NCI-H2227 treated with DMSO at 0.1 percent for 48 hours (cell line): ENCODE measurements at places on chromosomes 3 and 15.

DNA sequence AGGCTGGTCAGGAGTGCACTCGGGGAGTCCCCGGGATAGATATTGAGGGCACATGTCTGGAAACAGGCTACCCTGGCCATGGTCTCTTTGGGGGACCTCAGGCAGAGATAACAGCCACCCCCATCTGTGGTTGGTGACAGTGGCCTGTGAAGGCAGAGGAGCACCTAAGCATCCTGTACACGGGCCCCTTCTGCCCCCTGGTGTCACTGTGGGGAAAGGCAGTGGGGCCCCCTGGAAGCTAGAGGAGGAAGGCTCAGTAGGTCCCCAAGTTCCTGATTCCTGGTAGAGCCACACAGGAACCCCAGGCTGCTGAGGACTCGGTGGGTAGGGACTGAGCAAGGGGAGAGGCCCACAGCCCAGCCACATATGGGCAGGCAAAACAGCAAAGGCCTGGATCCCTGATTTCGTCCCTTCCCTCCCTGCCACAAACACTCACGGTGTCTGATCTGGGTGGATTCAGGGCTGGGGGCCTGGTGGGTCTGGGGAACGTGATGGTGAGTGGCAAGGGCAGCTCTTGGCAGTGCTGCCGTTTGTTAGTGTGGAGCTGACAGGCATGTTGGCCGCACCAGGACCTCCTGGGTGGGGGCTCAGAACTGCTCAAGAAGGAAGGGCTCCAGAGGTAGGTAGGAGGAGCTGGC is 14.1 kb upstream of the CXCR6 start:
- DNase-seq, result no peak

GRCh38 chr3:22296601-22297000 is 545.6 kb upstream of the ZNF385D start:
- no peak for DNase-seq

DNA sequence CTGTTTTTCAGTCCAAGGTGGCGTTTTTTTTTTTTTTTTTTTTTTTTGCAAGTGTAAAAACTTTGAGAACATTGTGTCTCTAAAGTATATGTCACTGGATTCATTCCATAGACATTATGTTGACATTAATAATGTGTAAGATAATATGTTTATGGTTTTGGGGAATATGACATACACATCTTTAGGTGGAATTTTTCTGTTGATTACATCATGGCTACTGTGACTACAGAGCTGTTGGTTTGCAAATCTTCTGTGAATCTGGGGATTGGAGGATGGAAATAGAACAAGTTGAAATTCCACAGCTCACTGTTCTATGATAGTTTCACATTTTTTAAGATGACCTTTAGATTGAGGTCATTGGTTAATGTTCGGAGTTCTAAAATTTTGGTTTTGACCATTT is 24.4 kb upstream of the PLSCR2 start:
- DNase-seq, result no peak

- DNase-seq, result no peak
Observed at GRCh38 chr3:60316121-60316797, 935.0 kb downstream of the FHIT start.

DNA sequence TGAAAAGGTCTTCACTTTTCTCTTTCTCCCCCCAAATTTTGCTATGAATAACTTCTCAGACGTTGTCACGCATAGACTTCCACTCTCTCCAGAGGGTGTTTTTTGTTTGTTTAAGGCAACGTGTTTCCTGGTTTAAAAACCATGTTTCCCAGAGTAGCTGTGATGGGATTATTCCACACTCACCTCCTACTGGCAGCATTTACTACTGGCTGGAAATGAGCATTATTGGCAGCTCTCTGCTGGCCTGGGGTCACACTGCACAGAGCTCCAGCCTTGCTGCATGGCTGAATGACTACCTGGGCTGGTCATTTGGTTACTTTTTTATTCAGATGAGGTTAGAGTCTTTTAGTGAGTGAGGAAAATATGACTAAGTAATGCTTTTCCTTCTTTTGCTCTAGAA is 65.2 kb downstream of the RARB start:
- no peak for DNase-seq

GRCh38 chr3:137222736-137223225 is 265.0 kb downstream of the IL20RB start:
- no peak for DNase-seq

- DNase-seq, result peak; percentile 19
Observed at GRCh38 chr3:107429320-107430181, 52.3 kb downstream of the CCDC54 start.

GRCh38 chr3:73719413-73719851 is 94.7 kb upstream of the PDZRN3 start:
- no peak for DNase-seq
